Aorta (tissue), 5 donors: ENCODE measurements at places on chromosomes 2 and 18. TPM values are rescaled to one million over a fixed set of nuclear protein-coding genes. Genes with fewer than 3 reads are reported as not detected.

HRH4 gene
- polyA plus RNA-seq, result not detected

MYL12B gene
- polyA plus RNA-seq, result 661 TPM

CHPF gene
- polyA plus RNA-seq, result 70.6 TPM

TXNDC2 gene
- polyA plus RNA-seq, result not detected

AQP12A gene
- polyA plus RNA-seq, result 2.5 TPM

BMP10 gene
- polyA plus RNA-seq, result not detected

COMMD1 gene
- 59.1 TPM for polyA plus RNA-seq

MOCOS gene
- 0.90 TPM for polyA plus RNA-seq

- no peak for DNase-seq
These were observed 43.2 kb downstream of the KCNE4 start for GRCh38 chr2:223095207-223095606.

DNA sequence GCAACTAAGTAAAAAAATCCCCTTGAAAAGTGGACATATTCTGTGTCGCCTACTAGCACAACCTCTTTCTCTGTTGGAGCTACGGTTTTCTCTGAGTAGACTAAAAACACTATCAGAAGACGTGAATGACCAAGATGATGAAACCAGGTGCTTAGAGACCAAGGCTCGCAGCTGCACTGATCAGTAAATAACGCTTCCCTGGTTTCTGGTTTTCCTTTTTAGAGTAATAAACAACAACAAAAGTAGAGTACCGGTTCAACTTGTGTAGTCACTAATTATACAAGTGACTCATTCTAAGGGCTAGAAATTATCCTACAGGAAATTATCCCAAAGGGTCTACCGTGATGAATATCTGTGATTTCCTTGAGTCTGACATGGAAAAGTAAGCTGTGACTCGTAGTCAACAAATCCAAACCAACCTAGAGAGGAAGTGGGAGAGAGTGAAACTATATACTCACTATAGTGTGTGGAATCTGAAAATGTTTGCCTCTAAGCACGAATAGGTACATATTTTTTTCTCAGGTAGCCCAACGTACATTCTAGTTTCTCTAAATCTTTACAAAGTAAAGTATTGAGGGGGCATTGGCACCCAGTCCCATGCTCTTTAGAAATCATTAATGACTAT, 17.8 kb downstream of the RASGRP3 start:
- no peak for DNase-seq

- peak; percentile 31 for DNase-seq
These were observed 63.2 kb downstream of the POLR1A start for GRCh38 chr2:86042256-86043168.

DNA sequence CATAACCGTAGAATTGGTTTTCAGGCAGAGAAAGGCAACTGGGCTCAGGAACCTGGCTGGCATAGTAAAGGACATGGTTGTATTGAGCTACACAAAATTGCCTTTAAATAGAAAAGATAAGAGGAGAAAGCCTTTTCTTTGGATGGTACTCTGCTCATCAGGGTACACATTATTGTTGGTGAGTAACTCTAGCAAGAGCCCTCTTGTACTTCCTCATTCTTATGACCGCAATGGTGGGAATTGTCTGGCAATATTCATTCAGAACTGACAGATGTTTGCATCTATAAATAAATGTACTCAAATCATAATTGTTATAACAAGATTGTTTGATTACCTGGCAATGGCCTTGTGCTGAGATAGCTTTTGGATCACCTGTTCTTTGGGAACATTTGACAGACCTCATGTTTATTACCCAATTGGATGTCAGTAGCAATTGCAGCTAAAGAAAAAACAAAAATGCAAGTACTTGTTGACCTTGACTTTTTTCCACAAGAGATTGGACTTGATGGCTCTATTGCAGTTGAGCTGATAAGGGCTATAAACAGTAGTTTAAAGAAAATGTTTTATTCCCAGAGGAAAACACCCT, 43.9 kb downstream of the MEIS1 start:
- no peak for DNase-seq

GRCh38 chr2:188272121-188272520, 19.6 kb upstream of the GULP1 start:
- no peak for DNase-seq

DNA sequence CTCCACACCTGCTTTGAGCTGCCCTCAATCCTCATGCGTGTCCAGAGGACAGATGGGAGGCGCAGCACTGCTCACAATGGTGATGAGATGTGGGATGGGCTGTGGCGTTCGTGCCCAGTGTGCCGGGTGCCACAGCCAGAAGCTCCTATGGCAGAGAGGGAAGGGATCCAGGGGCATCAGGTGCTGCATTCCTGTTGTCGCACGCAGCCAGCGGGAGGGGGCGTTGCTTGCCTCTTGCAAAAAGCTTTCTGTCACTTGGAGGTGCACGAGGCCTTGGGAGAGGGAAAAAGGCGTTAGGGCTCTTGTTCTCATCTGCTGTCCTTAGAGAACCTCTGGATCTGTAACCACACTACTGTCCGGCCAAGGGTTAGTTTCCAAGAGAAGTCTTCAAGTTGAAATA, 29.2 kb upstream of the ALLC start:
- no peak for DNase-seq

- DNase-seq, result no peak
These were observed 54.2 kb downstream of the ACTR2 start for GRCh38 chr2:65281627-65282351.

DNA sequence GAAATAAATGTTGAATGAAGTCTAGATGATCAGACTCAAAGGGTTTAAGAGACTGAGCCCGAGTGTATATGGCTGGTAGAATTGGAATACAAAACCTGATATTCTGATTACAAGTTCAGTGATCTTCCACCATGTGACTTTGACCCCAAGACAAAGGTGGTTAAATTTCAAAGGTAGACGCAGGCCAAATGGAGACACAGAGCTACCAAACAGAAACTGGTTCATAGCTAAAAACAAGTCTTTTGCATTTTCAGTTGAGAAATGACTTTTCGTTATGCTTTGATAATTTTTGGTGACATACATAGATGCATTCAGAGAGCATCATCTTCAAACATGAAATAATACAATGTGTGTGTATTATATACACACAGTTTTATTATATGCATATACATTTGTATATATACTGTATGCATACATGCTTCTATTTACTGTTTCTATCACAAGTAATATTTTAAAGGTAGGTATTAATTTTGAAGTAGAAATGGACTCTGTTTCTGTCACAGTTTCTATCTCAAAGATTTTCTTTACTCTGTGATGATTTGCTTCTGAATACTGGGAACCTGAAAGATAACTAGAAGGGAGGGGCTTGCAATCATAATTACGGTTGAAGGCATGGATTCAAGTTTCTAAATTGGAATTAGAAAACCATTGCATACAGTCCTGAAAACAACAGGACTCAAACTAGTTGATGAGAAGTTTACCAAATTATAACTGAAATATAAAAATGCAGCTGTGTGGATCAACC, 142.3 kb downstream of the ABCA12 start:
- DNase-seq, result no peak
